ENCODE measurements at places on chromosomes 5 and 9.
A peak's percentile ranks its signal among the peaks of the same experiment; 100 is the strongest.

DNA sequence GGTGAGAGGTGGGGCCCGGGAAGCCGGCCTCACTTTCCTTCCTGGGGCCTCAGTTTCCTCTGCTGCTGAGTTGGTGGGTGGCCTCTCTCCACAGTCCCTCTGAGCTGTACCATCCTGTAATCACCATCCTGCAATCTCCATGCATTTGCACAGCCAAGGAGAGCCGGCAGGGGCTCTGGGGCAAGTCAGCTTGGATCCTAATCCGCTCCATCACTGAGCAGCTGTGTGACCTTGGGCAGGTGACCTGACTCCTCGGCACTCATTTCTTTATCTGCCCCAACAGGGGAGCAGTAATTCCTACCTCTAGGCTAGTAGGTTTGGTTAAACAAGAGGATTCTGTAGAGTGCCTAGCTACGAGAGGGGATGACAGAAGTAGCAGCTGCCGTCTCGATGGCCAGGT is 88.2 kb upstream of the ZNF618 start:
- DNase-seq: no peak

DNA sequence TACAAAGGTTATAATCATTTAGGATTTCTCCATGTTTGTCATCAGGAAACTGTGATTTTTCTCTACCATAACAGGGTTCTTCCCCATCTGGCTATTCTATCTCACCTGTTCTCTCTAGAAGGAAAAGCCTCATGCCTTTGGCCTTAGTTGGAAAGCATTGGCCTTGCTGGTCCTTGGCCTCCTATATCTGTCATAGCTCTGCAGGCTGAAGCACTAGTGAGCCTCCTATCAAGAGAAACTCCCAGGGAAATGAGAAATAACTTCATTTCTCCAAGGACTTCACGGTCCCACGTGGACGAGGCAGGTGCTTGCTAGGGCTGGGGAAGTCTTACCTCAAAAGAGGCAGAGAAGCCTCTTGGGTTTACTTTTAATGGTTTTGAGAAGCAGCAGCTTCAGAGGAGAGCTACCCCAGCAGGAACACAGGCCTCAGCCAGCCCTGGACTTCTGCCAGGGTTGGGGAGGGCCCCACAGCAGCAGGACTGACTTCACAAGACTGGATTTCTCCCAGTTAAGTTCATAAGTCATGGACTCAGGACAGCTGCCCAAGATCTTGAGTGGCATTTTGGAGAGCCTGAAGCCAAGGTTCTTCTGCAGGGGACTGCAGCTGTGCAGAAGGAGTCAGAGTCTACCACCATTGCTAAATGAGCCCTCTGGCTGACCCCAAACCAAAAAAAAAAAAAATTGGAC is 15.8 kb upstream of the PSAT1 start:
- DNase-seq: peak; percentile 69

DNA sequence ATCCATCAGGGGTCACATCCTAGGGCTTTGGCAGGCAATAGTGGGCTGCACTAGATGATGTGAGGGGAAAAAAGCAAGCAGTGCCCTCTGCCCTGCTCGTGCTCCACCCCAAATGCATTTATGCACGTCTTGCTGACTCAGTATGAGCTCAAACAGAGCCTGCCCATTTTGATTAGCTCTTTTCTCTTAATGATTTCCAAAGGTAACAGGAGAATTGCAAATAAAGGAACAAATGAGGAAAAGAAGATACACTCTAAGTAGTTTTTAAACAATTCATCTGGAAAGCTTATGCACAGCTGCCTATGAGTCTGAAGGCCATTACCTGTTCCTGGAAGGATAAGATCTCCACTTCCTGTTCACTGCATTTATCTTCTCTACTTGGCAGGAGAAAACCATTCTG is 364.2 kb downstream of the TMEM232 start:
- no peak for DNase-seq

DNA sequence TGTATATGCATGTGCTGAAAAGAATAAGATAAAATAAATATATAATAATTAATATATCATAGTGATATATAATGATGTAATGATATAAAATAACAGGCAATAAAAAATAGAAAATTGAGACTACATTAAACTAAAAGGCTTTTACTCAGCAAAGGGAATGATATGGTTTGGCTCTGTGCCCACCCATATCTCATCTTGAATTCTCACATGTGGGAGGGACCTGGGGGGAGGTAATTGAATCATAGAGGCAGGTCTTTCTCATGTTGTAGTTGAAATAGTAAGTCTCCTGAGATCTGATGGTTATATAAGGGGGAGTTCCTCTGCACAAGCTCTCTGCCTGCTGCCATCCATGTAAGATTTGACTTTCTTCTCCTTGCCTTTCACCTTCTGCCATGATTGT is 1550.9 kb upstream of the CDH6 start:
- no peak for DNase-seq

DNA sequence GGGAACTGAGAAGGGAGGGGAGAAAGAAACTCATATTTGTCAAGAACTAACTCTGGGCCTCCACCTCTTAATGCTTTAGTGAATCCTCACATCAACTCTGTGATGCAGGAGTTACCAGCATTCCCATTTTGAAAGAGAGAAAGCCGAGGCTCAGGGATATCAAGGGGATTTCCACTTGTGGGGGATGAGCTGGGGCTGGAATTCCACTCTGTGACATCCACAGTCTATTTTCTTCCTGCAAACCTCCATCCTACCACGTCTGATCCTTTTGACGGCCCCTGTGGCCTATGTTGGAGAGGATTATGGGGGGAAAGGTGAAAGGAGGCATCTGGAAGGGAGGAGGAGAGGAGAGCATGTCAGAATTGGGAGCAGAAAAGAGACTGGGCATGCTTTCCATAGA is 9.0 kb downstream of the LCP2 start:
- no peak for DNase-seq

- DNase-seq: no peak
These were observed 22.7 kb upstream of the QSOX2 start for GRCh38 chr9:136268318-136268717.

DNA sequence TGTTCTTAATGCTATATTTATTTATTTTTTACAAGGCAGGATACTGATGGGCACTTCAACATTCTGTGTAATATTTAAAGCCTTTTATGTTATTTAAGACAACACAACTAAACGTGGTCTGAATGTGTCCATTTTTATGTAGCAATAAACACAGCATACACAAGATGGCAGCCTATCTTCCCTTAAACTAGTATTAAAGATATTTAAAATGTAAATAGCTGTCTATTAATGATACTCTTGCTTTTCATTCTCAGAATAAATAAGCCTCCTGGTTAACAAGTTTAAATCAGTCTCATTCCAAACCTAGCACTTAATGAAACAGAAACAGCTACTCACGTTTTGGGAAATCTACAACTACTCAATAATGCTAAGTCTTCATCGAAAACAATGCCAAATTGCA is 315.7 kb downstream of the MCTP1 start:
- DNase-seq: peak; percentile 23

DNA sequence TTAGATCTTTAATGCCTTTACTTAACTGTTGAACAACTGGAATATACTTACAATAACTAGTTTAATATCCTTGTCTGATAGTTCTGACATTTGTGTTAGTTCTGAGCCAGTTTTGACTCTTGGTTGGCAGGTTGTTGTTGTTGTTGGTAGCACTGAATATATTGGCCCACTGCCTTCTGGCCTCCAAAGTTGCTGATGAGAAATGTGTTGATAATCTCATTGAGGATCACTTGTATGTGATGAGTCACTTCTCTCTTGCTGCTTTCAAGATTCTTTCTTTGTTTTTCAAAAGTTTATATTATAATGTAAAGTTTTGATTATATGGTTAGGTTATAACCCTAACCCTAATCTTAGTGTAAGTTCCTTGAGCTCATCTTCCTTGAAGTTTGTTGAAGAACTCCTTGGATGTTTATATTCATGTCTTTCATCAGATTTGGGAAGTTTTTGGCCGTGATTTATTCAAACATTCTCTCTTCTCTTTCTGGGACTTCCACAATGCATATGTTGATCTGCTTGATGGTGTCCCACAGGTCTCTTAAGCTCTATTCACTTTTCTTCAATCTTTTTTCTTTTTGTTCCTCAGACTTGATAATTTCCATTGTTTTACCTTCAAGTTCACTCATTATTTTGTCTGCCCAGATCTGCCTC is 149.7 kb downstream of the FGF18 start:
- no peak for DNase-seq

DNA sequence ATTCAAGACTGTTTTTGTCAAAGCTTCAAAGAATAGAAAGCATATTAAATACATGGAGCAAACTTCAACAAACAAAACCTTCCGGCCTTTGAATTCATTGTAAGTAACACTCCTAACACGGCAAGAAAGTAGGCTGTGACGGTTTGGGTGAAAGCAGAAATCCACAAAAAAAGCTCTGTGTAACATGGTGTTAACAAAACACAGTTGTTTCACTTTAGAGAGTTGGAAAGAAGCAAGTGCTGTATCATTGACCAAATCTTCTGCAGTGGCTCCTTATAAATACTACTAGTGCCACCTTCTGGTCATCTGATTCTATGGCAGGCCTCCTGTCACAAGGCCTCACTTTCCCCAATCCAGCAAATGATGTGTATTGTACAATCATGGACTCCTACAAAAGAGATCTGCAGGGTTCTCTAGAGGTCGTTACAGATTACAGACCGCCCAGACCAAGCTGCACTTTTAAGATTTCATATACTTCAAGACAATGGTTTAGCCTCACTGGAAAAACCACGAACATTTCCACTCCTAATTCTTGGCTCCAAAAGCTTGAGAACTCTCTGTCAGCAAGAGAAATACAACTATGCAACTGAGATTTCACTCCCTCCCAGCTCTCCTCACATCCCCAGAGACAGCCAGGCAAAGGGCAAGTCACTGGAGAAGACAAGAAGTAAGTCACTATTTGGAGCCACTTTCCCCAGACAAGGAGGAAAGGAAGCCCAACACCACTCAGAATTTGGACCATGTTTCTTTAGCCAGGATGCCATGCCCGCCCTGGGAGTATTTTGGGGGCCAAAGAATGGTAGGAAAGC is 196.2 kb downstream of the DTWD2 start:
- DNase-seq: peak; percentile 74

DNA sequence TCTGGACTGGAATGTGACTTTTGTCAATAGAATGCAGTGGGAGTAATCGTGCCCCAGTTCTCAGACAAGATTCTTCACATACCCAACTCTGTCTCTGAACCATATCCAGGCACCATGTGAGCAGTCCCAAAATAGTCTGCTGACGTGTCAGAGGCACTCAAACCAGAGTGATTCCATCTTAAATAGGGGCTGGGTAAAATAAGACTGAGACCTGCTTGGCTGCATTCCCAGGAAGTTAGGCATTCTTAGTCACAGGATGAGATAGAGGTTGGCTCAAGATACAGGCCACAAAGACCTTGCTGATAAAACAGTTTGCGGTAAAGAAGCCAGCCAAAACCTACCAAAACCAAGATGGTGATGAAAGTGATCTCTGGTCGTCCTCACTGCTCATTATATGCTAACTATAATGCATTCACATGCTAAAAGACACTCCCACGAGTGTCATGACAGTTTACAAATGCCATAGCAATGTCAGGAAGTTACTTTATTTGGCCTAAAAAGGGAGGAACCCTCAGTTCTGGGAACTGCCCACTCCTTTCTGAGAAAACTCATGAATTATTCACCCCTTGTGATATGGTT is 16.9 kb upstream of the PLCXD3 start:
- DNase-seq: peak; percentile 64

DNA sequence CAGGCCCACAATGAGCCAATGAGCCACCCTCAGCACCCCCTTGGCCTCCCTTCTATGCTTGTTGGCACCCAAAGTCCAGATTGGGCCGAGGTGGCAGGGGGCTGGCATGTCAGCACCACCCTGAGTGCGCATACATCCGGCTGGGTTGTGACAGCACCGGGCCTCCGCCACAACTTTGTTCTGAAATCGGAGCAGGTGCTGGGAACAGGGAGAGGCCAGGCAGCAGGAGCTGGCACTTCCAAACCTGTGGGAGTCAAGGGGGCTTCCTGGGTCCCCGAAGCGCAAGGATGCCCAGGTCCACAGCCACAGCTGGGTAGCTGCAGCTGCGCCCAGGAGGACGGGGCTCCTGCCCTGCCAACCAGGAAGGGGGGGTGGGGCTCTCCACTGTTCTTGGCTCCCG is 1911.9 kb upstream of the WWC1 start:
- no peak for DNase-seq

- DNase-seq: peak; percentile 62
These were observed 2.0 kb upstream of the PFN3 start for GRCh38 chr5:177402271-177403043.

- DNase-seq: no peak
These were observed 1472.5 kb upstream of the CDH6 start for GRCh38 chr5:29720954-29721353.

DNA sequence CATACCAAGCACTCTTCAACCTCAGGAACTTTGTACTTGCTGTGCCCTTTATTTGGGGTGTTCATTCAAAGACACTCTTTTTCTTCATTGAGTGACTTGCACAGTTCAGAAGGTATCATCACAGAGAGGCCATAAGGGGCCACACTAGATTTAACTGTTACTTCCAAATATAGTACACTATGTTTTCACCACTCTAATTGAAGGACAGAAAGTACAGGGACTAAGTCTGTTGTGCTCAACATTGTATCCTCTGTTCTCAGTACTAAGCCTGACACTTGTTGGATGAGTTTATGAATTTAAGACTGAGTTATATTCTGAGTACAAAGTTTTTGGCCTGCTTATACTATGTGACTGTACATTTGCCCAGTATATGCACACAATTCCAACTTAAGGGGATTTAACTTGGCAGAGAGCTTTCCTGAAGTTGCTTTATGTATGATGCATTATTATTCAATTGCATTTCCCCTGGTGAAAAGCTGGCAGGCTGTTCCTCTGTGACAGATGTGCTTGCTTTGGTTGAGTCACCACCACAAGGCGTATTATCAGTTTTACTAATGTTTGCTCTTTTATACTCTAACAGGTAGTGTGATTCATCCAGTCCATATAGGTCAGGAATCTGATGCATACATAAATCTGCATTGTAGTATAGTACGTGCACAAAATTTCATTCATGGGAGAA is 714.8 kb downstream of the TLR4 start:
- DNase-seq: no peak

- DNase-seq: no peak
These were observed 17.6 kb upstream of the UNC5A start for GRCh38 chr5:176792655-176793342.

DNA sequence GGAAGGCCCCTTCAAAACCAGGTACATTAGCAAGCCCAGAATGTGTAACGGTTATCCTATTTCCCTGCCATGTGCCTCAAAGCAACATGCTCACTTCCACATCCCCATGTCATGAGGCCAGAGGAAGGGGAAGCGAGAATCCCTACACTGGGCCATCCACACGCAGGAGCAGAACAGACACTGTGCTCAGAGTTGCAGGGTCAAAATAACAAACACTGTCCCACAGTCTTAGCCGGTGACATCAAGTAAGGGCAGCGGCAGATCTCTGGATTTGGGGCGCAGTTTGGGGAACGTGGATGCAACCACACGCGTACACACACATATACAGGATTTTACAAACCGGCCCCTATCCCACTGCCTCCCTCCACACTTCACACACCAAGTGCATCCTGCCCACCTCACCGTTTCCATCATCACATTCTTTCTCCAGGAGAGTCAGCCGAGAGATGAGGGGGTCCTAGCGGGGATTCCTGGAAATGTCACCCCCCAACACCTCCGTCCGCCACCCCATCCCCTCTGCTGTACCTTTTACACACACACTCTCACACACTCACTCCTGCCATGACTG is 776 bp downstream of the APBA1 start:
- DNase-seq: no peak
